ENCODE measurements at places on chromosomes 6 and 20. TPM values are rescaled to one million over a fixed set of nuclear protein-coding genes. Genes with fewer than 3 reads are reported as not detected.

TCF15 gene
- not detected for total RNA-seq

FKBP1C gene
- total RNA-seq, result not detected

DDO gene
- not detected for total RNA-seq

ZC3H12D gene
- total RNA-seq, result 0.65 TPM

GRIK2 gene
- total RNA-seq, result 0.29 TPM

TREM1 gene
- total RNA-seq, result not detected

DEFB116 gene
- not detected for total RNA-seq

SH3BGRL2 gene
- 102 TPM for total RNA-seq

LPA gene
- total RNA-seq, result not detected

ERVFRD-1 gene
- 0.29 TPM for total RNA-seq

C20orf144 gene
- 0.51 TPM for total RNA-seq

CEP85L gene
- 0.29 TPM for total RNA-seq

RAD21L1 gene
- total RNA-seq, result not detected

GTSF1L gene
- total RNA-seq, result not detected

CCN5 gene
- not detected for total RNA-seq

CGA gene
- total RNA-seq, result not detected

SRC gene
- 222 TPM for total RNA-seq

PLG gene
- not detected for total RNA-seq

TFAP2D gene
- total RNA-seq, result not detected

KLHDC3 gene
- 66.8 TPM for total RNA-seq

ZNF343 gene
- 8.0 TPM for total RNA-seq

HRH3 gene
- not detected for total RNA-seq

OR10C1 gene
- not detected for total RNA-seq

C6orf52 gene
- total RNA-seq, result 4.3 TPM

ISM1 gene
- total RNA-seq, result 2.4 TPM

PAK5 gene
- not detected for total RNA-seq

PGC gene
- 8.9 TPM for total RNA-seq

RARS2 gene
- total RNA-seq, result 37.4 TPM

NRN1 gene
- not detected for total RNA-seq

CRYBG1 gene
- total RNA-seq, result 13.2 TPM

PLCB1 gene
- 105 TPM for total RNA-seq

MDFI gene
- not detected for total RNA-seq

BCKDHB gene
- total RNA-seq, result 28.0 TPM

TNFAIP3 gene
- 50.4 TPM for total RNA-seq

ADGRF4 gene
- 10.6 TPM for total RNA-seq
